Stimulated activated CD4-positive, alpha-beta T cell treated with anti-CD3 and anti-CD28 coated beads, Interleukin-12 subunit alpha, Interleukin-12 subunit beta, amount 100 ng/mL, for 24 hours (primary cell): ENCODE measurements at places on chromosomes 6 and 20.

GRCh38 chr6:132948889-132949288 lies 134.5 kb downstream of the RPS12 start:
- no peak for DNase-seq

- DNase-seq = no peak
Observed at GRCh38 chr6:162050579-162050978, 677.0 kb downstream of the PRKN start.

DNA sequence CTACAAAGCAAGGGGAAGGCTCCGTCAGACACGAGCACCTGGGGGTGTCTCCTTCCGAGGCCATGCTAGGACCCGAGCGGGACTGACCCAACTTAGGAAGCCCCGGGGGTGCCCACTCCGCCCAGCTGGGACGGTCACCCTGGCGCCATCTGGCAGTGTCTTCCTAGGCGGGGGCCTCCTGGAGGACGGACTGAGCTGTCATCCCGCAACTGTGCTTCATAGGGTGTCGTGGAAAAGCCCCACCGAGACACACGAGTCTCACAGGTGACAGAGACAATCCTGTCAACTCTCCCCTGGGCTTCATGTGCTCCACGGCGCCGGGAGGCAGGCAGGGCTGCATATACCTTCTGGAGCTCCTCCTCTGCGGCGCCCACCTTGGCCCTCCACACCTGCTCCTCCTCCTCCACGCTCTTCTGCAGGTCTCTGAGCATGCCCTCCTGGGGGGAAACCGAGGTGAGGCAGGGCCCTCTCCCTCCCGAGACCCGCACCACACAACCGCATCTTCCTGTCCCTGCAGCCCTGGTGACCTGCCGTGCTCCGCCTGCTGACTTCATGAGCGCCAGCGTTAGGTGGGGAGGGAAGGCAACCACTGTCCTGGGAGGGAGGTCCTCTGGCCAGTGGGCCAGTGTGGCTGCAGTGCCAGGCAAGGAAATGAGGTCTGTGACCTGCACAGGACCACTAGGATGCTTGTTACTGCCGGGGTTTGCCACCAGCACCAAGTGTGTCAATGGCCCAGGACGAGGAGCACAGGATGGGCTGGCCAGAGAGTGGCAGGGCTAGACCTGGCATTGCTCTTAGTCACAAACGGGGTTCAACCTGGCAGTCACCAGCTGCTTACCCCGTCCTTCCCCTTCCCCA lies 50.7 kb downstream of the DSTN start:
- no peak for DNase-seq

- DNase-seq = no peak
Observed at GRCh38 chr6:152209211-152209610, 401.7 kb downstream of the ESR1 start.

DNA sequence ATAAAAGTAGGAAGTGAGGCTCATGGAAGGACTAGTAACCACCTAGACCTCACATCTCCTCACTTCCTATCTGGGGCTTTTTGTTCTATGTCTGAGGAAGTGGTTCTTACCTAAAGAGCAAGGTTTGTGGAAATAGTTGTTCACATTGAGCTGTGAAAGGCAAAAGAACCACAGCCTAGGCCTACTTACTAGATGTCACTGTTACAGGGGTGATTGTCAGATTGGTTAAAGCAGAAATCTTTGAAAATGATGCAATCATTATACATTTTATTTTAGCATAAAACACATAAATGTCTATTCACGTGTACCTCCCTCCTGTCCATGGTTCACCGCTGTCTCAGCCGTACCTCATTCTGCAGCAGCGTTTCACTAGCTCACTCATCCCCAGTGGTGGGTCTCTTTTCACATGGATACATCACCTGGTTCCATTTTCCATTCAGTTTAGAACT lies 268.8 kb downstream of the TMEM242 start:
- DNase-seq = no peak
